ENCODE measurements at places on chromosomes 12 and 14.

- H3K4me1 ChIP-seq: no peaks in the 10 kb centered on the region
- H3K4me3 ChIP-seq: no peak overlapping the region
- H3K27me3 ChIP-seq: peaks cover 19% of the 10 kb centered on the region
- H3K36me3 ChIP-seq: no peaks in the 10 kb centered on the region
- no peak overlapping the region for H3K27ac ChIP-seq
Measured at GRCh38 chr14:56482310-56482911, 97.2 kb upstream of the TMEM260 start.

DNA sequence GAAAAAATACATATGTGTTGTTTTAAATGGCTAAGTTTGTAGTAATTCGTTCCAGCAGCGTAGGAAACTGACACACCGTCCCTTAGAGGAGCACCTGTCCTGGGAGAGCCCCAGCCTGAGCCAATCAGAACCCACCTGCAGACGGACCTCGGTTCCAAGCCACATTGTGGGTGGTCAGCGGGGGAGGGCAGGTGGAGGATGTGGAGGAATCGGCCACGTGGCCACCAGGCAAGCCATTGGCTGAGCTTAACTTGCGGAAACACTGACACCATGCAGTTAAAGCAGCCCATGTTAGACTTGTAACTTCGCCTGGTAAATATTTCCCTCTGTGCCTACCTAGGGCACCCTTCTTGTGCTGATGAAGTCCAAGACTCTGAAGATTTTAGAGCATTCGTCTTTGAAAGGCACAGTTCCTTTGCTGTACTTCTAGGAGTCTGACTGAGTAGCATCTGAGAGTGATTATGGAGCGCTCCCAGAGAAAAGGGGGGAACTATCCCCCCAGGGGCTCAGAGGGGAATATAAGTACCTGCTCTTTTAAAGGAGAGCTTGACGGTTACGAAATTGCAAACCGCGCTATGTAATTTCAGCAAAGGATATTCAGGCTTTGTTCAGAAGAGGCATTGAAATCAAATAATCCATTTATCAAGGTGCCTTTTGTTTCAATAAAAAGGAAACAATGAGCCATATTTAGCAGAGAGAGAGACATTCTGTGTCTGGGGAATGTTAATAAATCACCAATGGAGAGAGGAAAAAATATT, 135.7 kb downstream of the TMEM132C start:
- no peaks in the 10 kb centered on the region for H3K4me1 ChIP-seq
- no peaks in the 10 kb centered on the region for H3K27me3 ChIP-seq
- ATAC-seq: no peak
- no peak overlapping the region for H3K27ac ChIP-seq

DNA sequence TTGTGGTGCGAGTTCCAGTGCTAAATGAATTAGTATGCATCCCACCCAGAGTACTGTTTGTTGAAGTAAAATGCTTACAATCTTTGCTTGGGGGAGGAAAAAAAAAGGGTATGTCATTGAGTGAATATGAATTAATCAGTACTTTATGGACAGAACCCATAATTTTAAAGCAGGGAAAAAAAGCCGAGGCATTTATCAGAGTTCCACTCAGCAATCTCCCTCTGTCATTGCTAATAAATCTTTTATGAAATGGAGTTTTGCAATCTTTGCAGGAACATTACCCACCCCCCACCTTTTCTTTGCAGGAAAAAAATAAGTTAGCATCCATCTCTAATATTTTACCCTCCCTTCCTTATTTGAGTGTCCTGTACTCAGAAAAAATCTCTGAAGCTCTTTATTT, 127.9 kb upstream of the TMPO start:
- no peaks in the 10 kb centered on the region for H3K4me1 ChIP-seq
- H3K27me3 ChIP-seq: peaks cover 6% of the 10 kb centered on the region
- no peak overlapping the region for H3K4me3 ChIP-seq
- no peaks in the 10 kb centered on the region for H3K36me3 ChIP-seq

GRCh38 chr14:76926521-76927251, 100.5 kb downstream of the LRRC74A start:
- H3K36me3 ChIP-seq: no peaks in the 10 kb centered on the region
- ATAC-seq: peak; percentile 73
- peak overlapping the region; percentile 53 for H3K4me3 ChIP-seq
- no peaks in the 10 kb centered on the region for H3K27me3 ChIP-seq
- H3K4me1 ChIP-seq: peaks cover 40% of the 10 kb centered on the region

DNA sequence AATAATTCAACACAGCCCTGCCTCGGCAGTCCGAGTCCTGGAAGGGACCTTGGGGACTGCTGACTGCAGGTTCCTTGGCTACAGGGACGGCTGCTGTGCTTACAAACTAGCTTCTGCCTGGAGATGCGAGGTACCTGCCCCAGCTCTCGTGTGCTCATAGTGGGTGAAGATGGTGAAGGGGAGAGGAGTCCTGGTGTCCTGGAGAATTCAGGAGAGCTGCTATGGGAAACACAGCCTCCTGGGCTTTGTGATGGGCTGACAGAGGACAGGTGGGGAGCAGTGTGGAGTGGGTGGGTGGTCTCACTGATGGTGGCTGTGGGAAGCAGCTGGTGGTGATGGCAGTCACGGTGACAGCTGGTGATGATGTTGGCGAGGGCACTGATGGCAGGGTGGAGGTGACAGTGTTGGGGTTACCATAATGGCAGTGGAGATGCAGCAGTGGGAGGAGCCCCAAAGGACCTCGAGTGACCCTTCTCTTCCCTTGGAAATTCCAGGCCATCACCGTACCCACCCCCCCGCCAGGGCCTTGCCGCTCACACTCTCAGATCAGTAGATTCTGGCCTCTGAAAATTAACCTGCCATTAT, 32.8 kb downstream of the HVCN1 start:
- no peaks in the 10 kb centered on the region for H3K4me1 ChIP-seq
- ATAC-seq: no peak
- H3K27ac ChIP-seq: no peak overlapping the region
- H3K27me3 ChIP-seq: no peaks in the 10 kb centered on the region
- H3K36me3 ChIP-seq: no peaks in the 10 kb centered on the region
- no peak overlapping the region for H3K4me3 ChIP-seq

DNA sequence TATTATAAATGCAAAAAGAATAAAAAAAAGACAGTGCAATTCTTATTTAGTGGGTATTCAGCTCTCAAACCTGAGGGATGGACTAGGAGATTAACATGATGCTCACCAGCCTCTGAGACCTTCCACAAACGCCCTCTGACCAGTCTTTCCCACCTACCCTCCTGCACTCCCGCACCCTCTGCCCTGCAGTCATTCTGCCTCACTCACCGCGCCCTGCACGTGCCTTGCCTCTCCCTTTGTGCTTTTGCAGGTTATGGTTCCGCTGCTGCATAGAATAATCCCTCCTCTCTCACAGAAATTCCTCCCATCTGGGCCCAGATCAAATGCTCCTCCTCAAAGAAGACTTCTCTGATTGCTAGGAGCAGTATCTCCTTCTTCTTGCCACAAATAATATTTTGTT, 28.5 kb upstream of the TMCC3 start:
- ATAC-seq: no peak
- peaks cover 4% of the 10 kb centered on the region for H3K27me3 ChIP-seq
- no peaks in the 10 kb centered on the region for H3K36me3 ChIP-seq
- H3K4me1 ChIP-seq: peaks cover 13% of the 10 kb centered on the region

GRCh38 chr12:118981285-118982211, at the start of gene SRRM4:
TSS of gene SRRM4 (plus strand) at chr12:118981541. CDS start at chr12:118981883, 342 bp downstream.
- H3K27ac ChIP-seq: no peak within 1 kb of the TSS
- peaks cover 35% of the 10 kb centered on the region for H3K27me3 ChIP-seq
- H3K4me3 ChIP-seq: no peak within 1 kb of the TSS
- H3K36me3 ChIP-seq: no peaks in the 10 kb centered on the region
- ATAC-seq: no peak

GRCh38 chr14:100445436-100446088, 122.4 kb downstream of the SLC25A47 start:
- no peaks in the 10 kb centered on the region for H3K36me3 ChIP-seq
- ATAC-seq: no peak
- H3K27me3 ChIP-seq: no peaks in the 10 kb centered on the region
- H3K27ac ChIP-seq: no peak overlapping the region
- peaks cover 5% of the 10 kb centered on the region for H3K4me1 ChIP-seq

- no peak for ATAC-seq
- no peak overlapping the region for H3K4me3 ChIP-seq
- H3K4me1 ChIP-seq: no peaks in the 10 kb centered on the region
- H3K27ac ChIP-seq: no peak overlapping the region
Measured at GRCh38 chr14:56379956-56380355, 199.6 kb upstream of the TMEM260 start.

DNA sequence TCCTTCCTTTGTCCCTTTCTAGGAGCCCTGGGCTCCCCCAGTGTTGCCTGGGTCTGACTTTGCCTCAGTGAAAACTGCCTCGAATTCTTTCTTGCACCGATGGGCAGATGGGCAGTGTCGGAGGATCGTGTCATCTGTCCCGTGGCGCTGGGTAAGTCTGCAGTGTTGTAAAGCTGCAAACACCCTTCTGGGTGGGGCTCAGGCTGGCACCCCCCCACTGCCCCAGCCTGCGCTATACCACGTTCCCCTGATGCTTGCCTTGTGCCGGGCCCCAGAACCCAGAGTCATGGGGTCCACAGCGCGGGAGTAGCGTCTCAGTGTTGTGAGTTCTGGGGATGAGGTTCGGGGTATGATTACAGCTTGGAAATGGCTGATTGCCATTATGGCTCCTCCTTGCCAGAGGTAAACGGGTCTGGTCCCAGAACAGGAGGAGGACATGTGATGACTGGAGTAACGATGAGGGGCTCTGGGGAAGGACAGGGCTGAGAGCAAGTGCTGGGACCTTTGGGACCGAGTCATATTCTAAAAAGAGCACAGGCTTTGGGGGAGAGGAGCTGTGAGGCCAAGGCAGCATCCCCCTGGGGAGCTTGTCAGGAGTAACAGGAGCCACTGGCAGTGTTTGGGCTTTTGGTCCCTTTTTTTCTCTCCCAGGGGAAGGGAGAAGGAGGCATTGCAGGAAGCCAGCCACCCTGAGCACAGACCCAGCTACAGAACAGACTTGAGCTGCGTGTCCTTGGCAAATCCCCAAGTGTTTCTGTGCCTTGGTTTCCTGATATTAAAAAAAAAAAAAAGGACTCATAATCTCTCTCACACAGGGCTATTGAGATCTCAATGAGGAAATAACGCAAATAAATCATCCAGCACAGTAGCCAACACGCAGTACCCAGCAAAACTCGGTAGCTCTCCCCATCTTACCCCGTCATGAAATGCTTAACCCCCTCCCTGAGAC, 4.3 kb downstream of the RTL1 start:
- H3K27ac ChIP-seq: no peak overlapping the region
- H3K4me1 ChIP-seq: no peaks in the 10 kb centered on the region
- no peak overlapping the region for H3K4me3 ChIP-seq
- H3K36me3 ChIP-seq: no peaks in the 10 kb centered on the region

DNA sequence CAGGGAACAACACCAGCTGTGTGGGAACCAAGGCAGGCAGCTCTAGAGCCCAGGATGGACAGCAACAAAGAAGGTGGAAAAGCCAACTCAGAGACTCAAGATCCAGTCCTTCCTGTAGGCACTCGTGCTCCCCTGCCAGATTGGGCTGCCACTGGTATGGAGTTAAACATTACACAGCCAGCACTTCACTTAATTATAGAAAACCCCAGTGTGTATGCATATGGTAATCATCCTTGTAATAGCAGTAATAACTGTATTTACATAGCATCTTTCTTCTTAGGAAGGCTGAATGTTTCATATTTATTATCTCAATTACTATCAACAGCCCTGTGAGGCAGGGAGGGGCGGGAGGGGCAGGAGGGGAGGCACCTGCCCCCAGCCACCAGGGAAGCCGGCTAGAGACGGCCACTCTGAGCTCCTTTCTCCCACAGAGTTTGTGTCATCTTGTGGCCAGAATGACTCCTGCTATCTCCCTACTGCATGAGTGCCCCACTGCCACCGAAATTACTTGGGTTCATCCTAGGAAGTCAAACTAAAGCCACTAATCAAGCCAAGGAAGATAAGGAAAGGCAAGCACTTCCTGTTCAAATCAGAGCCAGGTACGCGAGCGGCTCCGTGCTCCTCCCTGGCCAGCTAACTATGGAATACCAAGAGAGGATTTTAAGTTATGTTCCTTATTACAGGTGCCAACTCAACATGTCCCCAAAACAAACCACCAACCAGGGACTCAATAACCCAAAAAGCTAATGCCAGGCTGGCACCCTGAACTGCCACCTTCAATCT, 15.7 kb upstream of the RAB35 start:
- peaks cover 99% of the 10 kb centered on the region for H3K36me3 ChIP-seq
- H3K4me1 ChIP-seq: peaks cover 6% of the 10 kb centered on the region
- no peak overlapping the region for H3K4me3 ChIP-seq
- peak overlapping the region; percentile 62 for H3K27ac ChIP-seq
- H3K27me3 ChIP-seq: no peaks in the 10 kb centered on the region
- ATAC-seq: no peak

DNA sequence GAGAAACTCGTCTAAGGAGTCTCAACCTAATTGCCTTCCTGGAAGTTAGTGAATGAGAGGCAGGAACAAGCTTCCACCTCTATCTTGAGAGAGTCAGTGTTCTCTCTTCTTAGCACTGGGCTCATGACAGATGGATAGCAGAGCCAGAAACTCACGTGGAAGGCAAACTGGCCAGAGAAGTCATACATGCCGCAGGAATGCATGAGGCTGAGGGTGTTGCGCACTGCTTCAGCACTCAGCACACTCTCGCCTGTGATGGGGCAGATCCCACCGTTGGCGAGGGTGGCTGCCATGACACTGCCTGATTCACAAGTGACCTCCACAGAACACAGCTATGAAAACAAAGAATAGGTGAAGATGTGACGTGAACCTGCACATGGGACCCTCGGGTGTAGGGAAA, 6.0 kb downstream of the SPRYD4 start:
- H3K4me3 ChIP-seq: no peak overlapping the region
- H3K36me3 ChIP-seq: peaks cover 39% of the 10 kb centered on the region
- no peak for ATAC-seq
- peaks cover 11% of the 10 kb centered on the region for H3K4me1 ChIP-seq
- H3K27me3 ChIP-seq: no peaks in the 10 kb centered on the region
- no peak overlapping the region for H3K27ac ChIP-seq

DNA sequence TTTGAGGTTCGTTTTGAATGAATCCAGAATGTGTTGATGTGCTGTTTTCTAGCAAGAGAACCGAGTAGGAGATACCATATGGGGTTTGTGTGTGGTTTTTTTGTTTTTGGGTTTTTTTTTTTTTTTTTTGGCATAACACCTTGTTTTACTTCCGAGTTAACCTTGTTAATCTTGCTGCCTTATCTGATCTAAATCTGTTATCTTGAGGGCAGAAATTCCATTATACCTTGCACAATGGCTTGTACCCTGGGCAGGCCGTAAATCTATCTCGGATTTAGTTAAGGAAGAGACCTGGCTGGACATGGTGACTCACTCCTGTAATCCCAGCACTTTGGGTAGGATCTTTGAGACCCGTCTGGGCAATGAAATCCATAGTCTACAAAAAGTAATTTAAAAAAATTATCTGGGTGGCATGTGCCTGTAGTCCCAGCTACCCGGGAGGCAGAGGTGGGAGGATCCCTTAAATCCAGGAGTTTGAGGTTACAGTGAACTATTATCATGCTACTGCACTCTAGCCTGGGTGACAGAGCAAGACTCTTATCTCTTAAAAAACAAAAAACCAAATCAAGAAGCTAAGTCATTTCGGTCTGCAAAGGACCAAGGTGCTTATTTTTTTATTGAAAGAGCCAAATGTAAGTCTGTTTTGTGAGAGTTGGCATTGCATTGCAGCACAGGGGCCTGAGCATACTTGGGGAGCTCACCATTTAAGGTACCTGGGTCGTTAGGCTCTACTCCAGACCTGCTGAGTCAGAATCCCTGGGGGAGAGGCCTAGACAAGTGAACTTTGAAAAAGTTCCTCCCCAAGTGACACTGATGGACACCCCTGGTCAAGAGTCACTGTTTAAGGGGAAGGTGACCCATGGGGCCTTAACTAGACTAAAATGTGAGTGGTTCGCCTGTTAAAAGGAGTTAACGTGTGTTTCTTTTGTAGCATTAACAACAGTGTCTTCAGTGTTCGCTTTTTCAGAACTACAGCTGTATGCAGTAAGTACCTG, 6.7 kb downstream of the DLST start:
- peak overlapping the region; percentile 25 for H3K4me3 ChIP-seq
- ATAC-seq: no peak
- H3K36me3 ChIP-seq: peaks cover 93% of the 10 kb centered on the region
- no peaks in the 10 kb centered on the region for H3K27me3 ChIP-seq
- peak overlapping the region; percentile 45 for H3K27ac ChIP-seq
